Gastrocnemius medialis (tissue), 4 donors: ENCODE measurements at places on chromosomes 12 and 14. TPM values are rescaled to one million over a fixed set of nuclear protein-coding genes. Genes with fewer than 3 reads are reported as not detected.

DNA sequence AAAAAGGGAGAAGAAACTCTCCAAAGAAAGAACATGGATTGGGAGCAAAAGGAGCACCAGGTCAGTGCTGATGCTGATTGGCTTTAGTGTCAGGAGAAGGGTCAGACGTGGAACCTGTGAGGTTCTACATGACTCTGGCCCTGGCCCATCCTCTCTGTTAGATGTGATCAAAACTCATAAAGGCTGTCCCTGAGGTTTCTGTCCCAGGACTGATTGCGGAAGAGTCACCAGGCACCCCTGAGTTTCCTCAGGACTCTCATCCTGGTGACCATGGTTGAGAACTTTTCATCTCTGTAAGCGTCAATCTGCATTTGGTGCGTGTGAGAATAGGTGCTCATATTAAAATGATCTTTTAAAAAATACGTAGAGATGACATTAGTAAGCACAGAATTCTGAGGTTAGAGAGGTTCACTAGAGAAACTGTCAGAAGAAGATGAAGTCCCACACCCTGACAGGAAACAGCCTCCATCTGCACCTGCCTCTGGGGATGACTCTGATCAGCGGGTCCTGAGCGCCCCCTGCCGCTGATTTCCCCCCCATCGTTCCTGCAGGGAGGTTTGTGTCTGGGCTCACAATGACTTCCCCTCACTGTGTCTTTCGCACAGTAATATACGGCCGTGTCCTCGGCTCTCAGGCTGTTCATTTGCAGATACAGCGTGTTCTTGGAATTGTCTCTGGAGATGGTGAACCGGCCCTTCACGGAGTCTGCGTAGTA is 741.8 kb downstream of the TMEM121 start:
- H3K27ac ChIP-seq, result no peak overlapping the region
- no peak for DNase-seq
- H3K4me1 ChIP-seq, result no peaks in the 10 kb centered on the region
- no peaks in the 10 kb centered on the region for H3K36me3 ChIP-seq
- no peak overlapping the region for H3K4me3 ChIP-seq

DNA sequence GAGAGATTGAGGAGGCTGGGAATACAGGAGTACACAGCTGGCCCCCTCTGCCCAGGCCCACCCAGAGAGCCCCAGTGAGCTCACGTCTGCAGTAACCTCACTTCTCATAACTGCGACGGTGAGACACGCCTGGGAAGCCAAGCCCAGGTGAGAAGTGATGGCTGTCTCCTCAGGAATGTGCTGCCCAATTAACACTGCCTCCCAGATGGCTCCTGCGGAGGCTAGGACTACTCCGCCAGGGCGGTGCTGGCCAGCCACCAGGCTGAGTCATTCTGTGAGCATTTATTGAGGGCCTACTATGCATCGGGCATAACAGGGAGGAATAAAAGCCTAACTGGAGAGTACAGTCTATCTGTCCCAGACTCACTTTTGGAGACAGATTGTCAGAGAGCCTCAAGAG is 9.3 kb upstream of the TMEM106C start:
- no peak overlapping the region for H3K27ac ChIP-seq
- no peaks in the 10 kb centered on the region for H3K36me3 ChIP-seq
- H3K27me3 ChIP-seq, result no peaks in the 10 kb centered on the region
- no peak for DNase-seq

DNA sequence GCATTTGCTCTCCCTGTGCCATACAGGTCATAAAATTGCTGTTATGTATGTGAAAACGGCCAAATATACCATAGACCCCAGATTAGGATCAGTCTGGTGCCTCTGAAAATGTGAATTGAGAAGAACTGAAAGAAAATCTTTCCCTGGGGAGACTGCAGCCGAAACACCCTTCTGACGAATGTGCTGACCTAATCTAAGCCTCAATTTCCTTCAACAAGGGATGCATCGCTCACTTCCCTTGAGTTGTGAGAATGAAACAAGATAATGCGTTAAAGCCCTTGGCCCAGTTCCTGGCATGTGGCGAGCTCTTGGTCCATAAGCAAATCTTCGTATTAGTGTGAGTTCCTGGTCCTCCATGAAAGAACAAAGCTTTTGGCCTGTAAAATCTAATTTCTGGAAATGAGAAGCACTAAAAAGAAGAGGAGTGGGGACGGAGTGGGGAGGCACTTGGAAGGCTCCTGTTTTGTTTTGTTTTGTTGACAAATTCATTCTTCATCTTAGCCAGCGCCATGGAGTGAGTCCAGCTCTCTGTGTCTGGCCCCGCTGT is 49.5 kb upstream of the RTRAF start:
- no peaks in the 10 kb centered on the region for H3K27me3 ChIP-seq
- no peak overlapping the region for H3K27ac ChIP-seq
- no peaks in the 10 kb centered on the region for H3K36me3 ChIP-seq

DNA sequence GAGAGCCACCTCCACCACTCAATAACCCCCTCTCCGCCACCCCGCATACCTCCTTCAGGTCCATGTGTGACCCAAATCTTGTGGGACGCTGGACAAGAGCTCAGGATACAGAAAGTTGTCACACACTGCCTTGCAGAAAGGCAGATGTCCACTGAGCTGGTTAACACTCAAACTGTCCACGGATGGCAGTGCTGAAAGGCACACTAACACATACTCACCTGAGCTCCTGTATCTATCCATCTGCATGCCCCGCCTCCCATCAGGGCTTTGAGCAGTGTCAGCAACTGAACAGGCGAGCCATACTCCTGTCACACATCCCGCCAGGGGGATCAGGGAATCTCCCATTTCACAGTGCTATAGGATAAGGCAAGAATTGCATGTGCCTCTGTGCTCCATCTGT is 642.0 kb downstream of the GALC start:
- DNase-seq, result no peak
- no peak overlapping the region for H3K27ac ChIP-seq
- H3K27me3 ChIP-seq, result no peaks in the 10 kb centered on the region
- H3K36me3 ChIP-seq, result no peaks in the 10 kb centered on the region
- H3K4me1 ChIP-seq, result no peaks in the 10 kb centered on the region

DNA sequence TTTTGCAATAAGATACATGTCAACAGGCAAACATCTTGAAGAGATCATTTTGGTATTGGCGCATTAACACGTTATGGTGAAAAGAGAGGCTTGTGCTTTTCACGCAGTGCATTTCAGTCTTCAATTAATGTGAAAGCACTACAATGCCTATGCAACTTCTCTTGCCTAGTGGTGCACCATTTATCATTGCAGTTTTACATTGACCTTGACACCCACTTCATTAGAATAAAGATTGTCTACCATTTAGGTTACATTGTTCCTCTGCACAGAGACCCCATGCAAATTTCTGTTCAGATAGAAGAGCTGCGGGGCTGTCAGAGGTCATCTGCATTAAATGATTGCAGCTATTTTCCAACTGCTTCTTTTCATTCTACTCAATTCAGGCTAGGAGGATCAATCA is 212.2 kb upstream of the NPAS3 start:
- no peak for DNase-seq
- H3K4me1 ChIP-seq, result no peaks in the 10 kb centered on the region
- no peaks in the 10 kb centered on the region for H3K36me3 ChIP-seq
- H3K4me3 ChIP-seq, result no peak overlapping the region

DNA sequence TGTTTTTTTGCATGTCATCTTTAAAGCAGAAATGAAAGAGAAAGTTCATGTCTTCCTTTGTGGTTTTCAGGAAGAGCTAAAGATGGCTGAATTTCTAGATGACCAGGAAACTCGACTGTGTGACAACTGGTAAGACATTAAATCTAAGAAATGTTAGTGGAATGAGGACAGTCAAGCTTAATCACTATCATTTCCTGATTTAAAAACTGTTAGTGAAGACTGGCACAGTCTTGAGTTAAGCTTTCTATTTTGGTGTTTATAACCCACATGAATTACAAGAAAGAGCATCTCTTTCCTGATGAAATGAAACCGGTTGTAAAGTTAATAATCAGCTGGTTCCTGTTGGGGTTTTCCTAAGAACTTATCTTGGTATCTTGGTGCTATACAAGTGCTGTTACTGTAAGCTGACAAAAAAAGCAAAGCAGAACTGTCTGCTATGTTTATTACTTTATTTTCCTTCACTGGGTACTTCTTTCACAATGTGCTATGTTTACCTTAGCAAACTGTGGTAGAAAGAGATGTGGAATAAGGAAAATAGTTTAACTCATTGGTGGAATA is 5.2 kb downstream of the TRAFD1 start:
- peaks cover 12% of the 10 kb centered on the region for H3K36me3 ChIP-seq
- no peak overlapping the region for H3K4me3 ChIP-seq
- DNase-seq, result no peak

DNA sequence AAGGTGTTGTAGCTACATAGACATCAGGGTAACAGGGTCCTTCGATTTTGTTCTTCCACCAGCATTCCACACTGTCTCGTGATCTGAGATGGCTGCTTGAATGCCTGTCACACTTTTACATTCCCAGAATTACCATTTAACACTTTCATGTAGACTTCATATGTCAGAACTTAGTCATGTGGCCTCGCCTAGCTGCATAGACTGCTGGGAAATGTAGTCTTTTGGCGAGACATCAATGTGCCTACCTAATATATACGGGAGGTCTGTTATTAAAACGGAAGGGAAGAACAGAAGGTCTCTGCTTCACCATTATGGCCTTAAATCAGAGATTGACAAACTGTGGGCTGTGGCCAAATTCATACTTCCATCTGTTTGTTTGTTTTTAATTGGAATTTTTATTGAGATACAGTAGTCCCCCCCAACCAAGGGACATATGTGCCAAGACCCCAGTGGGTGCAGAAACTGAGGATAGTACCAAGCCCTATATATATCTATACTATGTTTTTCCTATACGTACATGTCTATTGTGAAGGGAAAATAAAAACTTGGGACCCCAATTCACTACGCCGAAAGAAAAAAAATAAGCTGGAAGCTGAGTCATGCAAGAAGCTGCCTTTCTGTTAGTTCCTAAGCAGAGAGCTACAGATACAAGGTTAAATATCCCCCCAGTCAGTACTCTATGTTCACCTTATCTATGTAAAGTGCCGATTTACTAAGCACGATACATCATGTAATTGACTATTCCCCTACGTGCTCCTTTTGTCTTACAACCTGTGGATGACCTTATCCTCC is 11.3 kb upstream of the HRK start:
- H3K27me3 ChIP-seq, result no peaks in the 10 kb centered on the region
- H3K36me3 ChIP-seq, result no peaks in the 10 kb centered on the region
- no peaks in the 10 kb centered on the region for H3K4me1 ChIP-seq
- no peak overlapping the region for H3K4me3 ChIP-seq
- no peak overlapping the region for H3K27ac ChIP-seq
- DNase-seq, result no peak

GRCh38 chr12:22821985-22822384 is 197.0 kb downstream of the ETNK1 start:
- no peaks in the 10 kb centered on the region for H3K4me1 ChIP-seq
- no peak for DNase-seq
- no peak overlapping the region for H3K4me3 ChIP-seq

- no peak for DNase-seq
- H3K4me1 ChIP-seq, result no peaks in the 10 kb centered on the region
- H3K4me3 ChIP-seq, result no peak overlapping the region
Observed at GRCh38 chr12:78778339-78778738, 86.2 kb upstream of the SYT1 start.

TAS2R9 gene
- total RNA-seq, result not detected

P3H3 gene
- 1.2 TPM for total RNA-seq
